ENCODE measurements at places on chromosomes 5 and 9.

GRCh38 chr5:96537386-96537785, 104.3 kb upstream of the PCSK1 start:
- no peak for DNase-seq

DNA sequence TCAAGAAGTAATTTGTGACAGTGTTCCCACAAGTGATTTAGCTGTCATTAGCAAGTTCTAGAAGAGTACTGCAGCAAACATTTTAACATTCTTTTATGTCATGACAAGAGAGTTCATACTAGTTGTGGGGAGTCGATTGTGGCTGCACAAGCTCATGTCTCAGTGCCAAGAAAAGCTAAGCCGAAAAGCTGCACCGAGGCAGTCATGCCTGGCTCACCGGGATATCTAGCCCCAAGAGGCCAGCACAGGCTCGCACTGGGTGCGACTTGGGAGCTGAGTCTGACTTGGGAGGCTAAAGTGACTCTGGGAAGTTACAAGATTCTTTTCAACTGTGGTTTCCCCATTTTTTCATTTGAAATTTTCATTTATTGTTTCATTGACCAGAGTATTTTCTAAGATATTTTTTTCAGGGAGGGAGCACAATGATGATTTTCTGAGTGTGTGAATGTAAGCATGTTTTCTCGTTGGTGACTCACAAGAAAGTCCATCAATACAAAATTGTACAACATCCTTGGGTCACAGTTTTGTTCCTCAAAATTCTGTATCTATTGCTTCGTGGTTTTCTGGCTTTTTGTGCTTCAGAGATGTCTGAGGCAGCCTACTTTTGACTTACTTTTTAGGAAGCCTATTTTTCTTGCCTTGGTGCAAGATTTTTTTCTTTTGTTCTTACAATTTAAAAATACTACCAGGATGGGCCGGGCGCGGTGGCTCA, 18.7 kb downstream of the CAST start:
- DNase-seq, result no peak

DNA sequence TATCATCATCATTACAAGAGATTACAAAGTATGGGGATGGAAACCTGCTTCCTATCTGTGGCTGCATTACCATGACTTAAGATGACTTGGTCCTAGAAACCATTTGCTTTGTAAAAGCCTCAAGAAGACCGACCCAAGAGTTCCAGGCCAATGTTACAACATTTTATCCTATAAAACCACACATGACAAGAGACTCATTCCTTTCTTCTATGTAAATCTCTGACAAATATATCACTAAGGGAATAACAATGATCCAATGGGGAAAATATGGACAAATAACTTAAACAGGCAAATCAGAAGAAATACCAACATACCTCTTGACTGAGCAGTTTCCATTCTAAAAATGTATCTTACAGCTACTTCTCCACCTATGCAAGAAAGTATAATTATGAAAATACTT, 44.3 kb upstream of the VPS13A start:
- DNase-seq, result no peak

- DNase-seq, result no peak
Observed at GRCh38 chr9:116137581-116137980, 16.0 kb upstream of the PAPPA start.

DNA sequence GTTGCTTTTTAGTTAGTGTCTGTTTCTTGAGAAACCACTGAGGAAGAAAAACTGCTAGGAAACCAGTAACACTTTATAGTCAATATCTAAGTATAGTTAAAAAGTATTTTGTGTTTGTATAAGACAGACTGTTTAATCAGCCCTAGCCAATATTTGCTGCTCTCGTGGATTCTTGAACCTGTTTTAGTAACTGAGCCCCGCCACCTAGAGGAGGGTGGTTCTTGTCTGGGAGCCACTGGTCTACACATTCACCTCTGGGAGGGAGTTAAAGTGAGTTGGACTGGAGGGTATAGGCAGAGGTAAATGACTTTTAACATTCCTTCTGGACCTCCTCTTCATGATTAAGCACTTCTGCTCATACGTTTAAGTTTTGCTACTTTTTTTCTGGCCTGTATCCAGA, 117.2 kb downstream of the SPATA31D1 start:
- no peak for DNase-seq
